Activated naive CD8-positive, alpha-beta T cell treated with anti-CD3 and anti-CD28 coated beads, Interleukin-2, amount 10 ng/mL, durations not matched to agents 7 days and 5 days (primary cell): ENCODE measurements at places on chromosomes 13 and 19. TPM values are rescaled to one million over a fixed set of nuclear protein-coding genes. Genes with fewer than 3 reads are reported as not detected.

- H3K36me3 ChIP-seq = no peaks in the 10 kb centered on the region
- DNase-seq = no peak
- H3K4me1 ChIP-seq = no peaks in the 10 kb centered on the region
- no peak overlapping the region for H3K27ac ChIP-seq
- no peak overlapping the region for H3K4me3 ChIP-seq
- H3K27me3 ChIP-seq = no peaks in the 10 kb centered on the region
These were observed 2345.2 kb downstream of the PCDH9 start for GRCh38 chr13:64884976-64885375.

- H3K27ac ChIP-seq = peak within 1 kb of the TSS; percentile 43
- H3K4me3 ChIP-seq = no peak within 1 kb of the TSS
- peaks cover 23% of the 10 kb centered on the region for H3K27me3 ChIP-seq
- no peak for DNase-seq
- H3K36me3 ChIP-seq = no peaks in the 10 kb centered on the region
These were observed at the start of gene PCDH9 for GRCh38 chr13:67229481-67230403. TSS of gene PCDH9 (minus strand) at chr13:67230336. CDS start at chr13:67228440, 1,896 bp downstream.

GRCh38 chr13:98549728-98550317 lies 27.1 kb downstream of the STK24 start:
- no peaks in the 10 kb centered on the region for H3K27me3 ChIP-seq
- no peak overlapping the region for H3K27ac ChIP-seq
- DNase-seq = no peak

DNA sequence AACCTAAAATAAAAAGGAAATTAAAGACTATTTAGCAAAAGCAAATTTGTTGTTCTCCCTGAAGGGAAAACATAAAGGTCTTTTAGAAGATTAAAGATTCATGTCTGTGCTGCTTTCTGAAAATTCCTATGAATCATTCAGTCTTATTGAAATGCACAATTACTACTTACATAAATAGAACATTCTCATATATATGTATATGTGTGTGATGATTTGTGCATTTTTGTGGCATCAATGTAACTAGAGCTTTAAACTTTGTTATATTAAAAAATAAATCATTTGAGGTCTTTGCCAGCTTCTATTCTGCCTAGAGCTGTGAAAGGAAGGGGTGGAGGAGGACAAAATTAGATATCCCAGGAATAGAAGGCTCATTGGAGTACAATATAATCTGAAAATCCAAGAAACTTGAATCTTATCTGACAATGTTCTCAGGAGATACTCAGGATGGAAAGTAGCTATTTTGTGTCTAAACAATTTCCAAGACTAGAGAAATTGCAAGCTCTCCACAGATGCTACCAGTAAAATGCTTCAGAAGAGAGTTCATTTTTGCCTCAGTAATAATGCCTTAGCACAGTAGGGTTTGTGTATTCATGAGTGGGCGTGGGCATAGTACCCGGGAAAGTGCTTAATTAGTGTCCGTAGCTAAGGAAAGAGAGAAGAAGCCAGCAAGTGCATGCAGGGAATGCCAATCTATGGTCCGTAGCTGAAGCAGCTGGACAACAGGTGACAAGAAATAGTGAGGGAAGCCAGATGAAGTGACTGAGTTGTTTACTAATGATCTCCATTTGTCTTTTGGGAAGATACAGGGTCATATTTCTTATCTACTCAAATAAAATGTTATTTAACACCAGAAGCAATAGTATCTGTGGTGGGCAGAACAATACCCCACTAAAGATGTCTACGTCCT lies 395.5 kb upstream of the NBEA start:
- no peaks in the 10 kb centered on the region for H3K4me1 ChIP-seq
- H3K36me3 ChIP-seq = no peaks in the 10 kb centered on the region
- no peak overlapping the region for H3K4me3 ChIP-seq
- H3K27ac ChIP-seq = no peak overlapping the region
- DNase-seq = no peak
- no peaks in the 10 kb centered on the region for H3K27me3 ChIP-seq

DNA sequence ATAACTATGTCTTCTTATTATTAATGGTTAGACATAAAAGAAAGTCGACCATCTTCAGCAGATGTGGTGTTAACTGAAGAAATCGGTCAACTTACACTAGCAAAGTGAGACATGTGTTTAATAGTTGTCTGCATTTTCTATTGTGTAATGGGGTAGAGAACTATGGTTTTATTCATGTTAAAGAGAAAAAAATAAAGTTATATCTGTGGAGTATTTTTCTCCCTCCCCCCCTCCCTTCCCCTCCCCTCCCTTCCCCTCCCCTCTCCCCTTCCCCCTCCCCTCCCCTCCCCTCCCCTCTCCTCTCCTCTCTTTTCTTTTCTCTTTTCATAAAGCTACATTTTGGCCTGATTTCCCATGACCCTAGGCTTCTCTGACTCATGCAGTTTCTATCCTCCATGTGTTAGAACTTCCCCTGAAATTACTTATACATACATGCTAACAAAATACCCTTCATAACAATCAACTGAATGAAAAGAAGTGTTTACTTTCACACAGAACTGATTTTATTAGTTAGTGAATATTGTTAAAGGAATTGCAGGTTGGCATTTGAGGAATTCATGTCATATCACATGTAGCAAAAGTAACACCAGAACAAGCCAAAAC lies 1431.0 kb upstream of the ATXN8OS start:
- H3K4me3 ChIP-seq = no peak overlapping the region
- no peaks in the 10 kb centered on the region for H3K36me3 ChIP-seq
- DNase-seq = no peak
- no peak overlapping the region for H3K27ac ChIP-seq

DNA sequence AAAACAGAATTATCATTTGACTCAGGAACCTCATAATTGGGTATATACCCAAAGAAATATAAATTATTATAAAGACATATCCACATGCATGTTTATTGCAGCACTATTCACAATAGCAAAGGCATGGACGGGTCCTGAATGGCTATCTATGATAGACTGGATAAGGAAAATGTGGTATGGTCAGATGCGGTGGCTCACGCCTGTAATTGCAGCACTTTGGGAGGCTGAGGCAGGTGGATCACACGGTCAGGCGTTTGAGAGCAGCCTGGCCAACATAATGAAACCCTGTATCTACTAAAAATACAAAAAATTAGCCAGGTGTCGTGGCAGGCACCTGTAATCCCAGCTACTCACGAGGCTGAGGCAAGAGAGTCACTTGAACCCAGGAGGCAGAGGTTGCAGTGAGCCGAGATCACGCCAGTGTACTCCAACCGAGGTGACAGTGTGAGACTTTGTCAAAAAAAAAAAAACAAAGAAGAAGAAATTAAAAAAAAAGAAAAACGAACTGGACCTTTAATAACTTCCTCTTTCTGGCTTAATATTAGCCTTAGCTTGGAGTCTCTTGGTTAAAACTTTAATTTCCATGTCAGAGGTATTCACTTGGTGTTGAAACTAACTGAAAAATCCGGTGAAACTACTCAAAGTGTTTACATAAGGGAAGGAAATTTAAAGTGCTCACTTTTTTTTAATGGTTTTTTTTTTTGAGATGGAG lies 104.4 kb downstream of the ZNF486 start:
- no peaks in the 10 kb centered on the region for H3K36me3 ChIP-seq
- peaks cover 14% of the 10 kb centered on the region for H3K27me3 ChIP-seq

DNA sequence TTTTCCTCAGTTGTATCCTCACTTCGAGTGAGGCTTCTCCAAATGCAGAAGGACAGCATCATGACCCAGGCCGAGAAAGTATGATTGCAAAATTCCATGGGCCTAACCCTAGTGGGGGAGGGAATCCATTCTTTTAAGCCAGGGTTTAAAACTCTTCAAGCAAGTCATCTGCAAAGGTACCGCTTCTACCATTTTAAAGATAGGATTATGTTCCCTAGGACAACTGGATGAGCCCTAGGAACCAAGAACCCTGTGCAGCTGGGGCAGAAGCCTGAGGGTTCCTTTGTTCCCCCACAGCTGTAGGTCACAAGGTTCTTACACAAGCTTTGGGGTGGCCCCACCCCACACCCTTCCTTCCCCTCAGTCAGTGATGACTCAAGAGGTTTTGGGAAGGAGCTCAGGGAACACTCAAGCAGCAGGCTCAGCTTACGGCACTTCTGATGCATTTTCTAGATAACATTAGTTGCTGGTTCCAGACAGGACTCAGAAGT lies 13.5 kb downstream of the ARL11 start:
- H3K4me3 ChIP-seq = no peak overlapping the region
- H3K36me3 ChIP-seq = peaks cover 2% of the 10 kb centered on the region

LMTK3 gene
- total RNA-seq = 10.2 TPM

ATP4A gene
- total RNA-seq = not detected

PNMA8C gene
- not detected for total RNA-seq

ZNF296 gene
- total RNA-seq = 4.8 TPM

CLIP3 gene
- 1.4 TPM for total RNA-seq

KCNC3 gene
- 1.4 TPM for total RNA-seq

ZNF540 gene
- total RNA-seq = 7.7 TPM
